ENCODE measurements at places on chromosomes 2 and 18.
A peak's percentile ranks its signal among the peaks of the same experiment; 100 is the strongest.

GRCh38 chr2:50347358-50348044, 684.4 kb downstream of the NRXN1 start:
- DNase-seq = no peak

DNA sequence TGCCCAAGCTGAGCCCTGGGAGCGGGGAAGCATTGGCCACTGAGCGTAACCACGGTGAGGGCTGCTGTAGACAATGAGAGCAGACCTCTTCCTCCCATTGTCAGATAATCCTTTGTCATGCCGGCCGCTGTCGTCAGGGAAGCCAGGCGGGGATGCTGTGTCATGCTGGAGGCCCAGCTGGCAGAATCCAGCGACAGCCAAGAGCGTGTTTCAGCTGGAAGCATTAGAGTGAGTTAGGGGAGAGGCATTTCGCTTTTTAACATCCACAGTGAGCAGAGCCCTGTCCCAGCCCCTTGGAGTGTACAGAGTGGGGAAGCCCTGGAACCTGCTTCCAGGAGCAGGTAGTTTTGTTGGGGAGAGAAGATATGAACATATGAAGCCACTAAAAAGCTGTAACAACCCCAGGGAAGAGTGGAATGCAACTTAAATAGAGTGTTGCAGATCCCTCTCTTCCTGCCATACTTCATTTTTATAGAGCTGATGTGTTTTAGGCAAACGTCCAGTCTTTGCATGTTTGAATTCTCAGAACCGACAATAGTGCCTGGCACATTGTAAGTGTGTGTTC, 7.0 kb downstream of the CTIF start:
- DNase-seq = peak; percentile 85

- DNase-seq = no peak
These were observed 18.8 kb upstream of the SOS1 start for GRCh38 chr2:39139511-39140237.

DNA sequence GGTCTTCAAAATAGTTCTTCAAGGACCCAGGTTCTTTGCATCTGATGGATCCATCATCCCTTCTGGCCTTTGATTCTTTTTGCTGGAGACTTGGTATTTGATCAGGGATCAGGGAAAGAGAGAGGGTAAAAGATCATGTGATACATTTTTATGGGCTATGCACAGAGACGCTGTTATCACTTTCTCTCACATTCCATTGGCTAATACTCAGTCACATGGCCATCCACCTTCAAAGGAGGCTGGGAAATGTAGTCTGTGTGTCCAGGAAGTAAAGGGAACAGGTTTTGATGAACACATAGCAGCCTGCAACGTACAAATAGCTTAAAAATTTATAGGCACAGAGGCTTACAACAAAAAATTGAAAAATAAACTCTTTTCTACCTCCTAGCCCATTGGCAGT, 629.6 kb upstream of the FANCL start:
- DNase-seq = peak; percentile 7

- no peak for DNase-seq
These were observed at the start of gene GALR1 for GRCh38 chr18:77249569-77250500. Gene GALR1, plus strand, starts transcription at chr18:77249848. Its CDS starts 701 bp downstream, at chr18:77250549.

DNA sequence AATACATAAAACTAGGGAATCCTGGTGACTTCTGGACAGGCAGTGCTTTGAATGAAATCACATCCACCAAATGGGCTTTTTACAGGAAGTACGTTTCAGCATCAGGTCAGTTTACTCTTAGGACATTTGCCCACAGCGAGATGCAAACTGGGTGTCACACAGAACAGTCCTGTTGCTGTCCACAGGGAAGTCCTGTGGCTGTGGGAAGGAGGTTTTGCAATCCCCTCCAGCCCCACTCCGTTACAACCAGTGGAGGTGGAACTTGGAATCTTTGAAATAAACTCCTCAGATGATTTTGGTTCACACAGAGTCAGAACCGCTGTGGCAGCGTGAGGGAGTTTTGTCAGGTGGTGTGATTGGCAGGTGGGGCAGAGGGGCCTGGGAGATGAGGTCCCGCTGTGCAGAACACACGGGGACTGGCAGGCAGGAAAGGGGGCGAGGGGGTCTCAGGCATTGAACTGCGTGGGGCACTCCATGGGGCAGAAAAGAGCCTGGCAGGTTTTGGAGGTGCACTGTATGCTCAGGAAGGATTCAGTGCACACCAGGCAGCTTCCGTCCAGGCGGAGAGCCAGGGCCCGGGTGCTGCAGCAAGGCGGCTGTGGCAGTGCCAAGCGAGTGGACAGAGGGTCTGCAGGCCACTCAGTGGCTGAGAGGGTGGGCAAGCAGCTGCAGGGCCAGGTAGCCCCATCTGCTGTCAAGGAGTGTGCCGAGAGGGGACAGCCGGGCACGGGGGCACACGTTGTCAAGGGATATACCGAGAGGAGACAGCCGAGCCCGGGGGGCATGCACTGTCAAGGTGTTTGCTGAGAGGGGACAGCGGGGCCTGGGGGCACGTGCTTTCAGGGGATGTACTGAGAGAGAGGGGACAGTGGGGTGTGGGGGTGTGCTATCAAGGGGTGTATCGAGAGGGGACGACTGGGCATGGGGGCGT, 148.7 kb downstream of the LDLRAD4 start:
- DNase-seq = no peak

GRCh38 chr2:236916181-236916580, 169.5 kb upstream of the COPS8 start:
- no peak for DNase-seq

GRCh38 chr2:42298132-42298531, 62.9 kb downstream of the COX7A2L start:
- no peak for DNase-seq

DNA sequence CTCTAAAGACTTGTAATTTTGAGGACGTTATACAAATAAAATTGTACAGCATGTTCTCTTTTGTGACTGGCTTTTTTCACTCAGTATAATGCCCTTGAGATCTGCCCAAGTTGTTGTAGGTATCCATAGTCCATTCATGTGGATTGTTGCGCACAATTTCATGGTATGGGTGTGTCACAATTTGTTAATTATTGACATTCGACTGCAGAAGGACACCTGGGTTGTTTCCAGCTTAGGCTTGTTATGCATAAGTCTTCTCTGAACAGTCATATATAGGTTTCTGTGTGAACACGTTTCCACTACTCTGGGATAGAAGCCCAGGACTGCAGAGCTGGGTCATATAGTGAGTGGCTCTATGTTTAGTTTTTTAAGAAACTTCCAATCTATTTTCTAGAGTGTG, 800.8 kb upstream of the SALL3 start:
- no peak for DNase-seq

DNA sequence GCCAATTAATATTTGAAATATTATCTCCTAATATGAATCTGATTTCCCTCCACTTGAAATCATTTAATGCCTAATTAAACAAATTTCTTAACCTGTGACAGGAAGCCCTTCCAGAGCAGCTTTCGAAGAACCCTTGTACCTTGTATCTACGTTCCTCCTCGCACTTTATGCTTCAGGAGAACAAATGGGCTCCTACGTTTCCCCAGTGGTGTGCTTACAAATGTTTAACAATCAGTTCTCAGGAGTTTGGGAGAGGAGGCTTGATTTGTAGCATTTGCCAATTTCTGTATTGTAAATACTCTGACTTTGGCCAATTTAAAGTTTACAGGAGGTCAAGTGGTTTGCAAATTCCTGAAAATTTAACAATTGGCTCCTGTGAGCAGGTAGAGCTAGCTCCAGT, 327.8 kb downstream of the THSD7B start:
- DNase-seq = no peak

DNA sequence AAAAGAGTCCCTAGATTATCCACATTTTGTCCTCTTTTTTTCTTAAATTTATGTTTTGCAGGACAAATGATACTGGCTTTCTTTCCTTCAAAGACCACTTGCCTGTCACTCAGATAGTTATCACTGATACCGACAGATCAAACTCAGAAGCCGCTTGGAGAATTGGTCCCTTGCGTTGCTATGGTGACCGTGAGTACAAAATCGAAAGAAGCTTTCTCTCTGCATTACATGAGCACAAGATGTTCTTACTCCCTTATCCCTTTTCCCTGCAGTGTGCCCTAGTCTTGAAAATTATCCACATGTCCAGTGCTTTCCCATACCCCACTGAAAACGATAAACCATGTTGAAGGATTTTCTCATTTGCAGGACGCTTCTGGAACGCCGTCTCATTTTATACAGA, 738.5 kb downstream of the CNTNAP5 start:
- no peak for DNase-seq

DNA sequence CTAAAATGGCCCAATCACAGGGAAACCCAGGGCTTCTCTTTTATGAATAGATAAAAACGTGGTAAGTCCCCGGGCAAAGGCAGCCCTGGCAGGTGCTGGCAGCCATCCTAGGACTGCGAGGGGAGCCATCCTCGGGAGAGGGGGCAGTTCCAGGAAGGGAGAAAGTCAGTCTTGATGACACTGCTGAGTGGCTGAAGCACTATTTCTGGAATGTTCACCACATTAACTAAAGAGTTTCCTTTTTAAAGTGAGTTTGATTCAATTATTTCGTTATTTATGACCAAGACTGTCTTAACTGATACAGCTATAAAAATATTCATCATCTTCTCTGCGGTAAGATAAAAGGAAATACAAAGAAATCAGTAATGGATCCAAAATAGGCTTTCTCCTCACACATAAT, 20.4 kb downstream of the TTR start:
- DNase-seq = no peak

GRCh38 chr2:135030826-135031225, 16.4 kb downstream of the MAP3K19 start:
- DNase-seq = peak; percentile 70

- DNase-seq = no peak
These were observed 1195.7 kb upstream of the ZEB2 start for GRCh38 chr2:145715601-145716000.

- peak; percentile 20 for DNase-seq
These were observed 7.2 kb upstream of the CYBRD1 start for GRCh38 chr2:171514908-171515582.

DNA sequence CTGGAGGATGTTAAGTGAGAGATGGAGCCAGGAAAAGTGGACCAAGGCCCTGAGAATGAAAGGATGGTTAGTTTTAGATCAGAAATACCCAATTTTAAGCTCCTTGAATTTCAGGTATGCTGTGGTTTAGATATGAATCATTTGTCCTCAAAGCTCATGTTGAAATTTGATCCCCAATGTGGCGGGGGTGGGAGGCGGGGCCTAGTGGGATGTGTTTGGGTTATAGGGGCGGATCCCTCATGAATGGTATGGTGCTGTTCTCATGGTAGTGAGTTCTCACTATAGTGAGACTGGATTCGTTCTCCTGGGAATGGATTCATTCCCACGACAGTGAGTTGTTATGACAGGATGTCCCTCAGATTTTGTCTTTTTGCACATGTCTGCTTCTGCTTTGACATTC, 11.4 kb downstream of the MYO5B start:
- DNase-seq = no peak

DNA sequence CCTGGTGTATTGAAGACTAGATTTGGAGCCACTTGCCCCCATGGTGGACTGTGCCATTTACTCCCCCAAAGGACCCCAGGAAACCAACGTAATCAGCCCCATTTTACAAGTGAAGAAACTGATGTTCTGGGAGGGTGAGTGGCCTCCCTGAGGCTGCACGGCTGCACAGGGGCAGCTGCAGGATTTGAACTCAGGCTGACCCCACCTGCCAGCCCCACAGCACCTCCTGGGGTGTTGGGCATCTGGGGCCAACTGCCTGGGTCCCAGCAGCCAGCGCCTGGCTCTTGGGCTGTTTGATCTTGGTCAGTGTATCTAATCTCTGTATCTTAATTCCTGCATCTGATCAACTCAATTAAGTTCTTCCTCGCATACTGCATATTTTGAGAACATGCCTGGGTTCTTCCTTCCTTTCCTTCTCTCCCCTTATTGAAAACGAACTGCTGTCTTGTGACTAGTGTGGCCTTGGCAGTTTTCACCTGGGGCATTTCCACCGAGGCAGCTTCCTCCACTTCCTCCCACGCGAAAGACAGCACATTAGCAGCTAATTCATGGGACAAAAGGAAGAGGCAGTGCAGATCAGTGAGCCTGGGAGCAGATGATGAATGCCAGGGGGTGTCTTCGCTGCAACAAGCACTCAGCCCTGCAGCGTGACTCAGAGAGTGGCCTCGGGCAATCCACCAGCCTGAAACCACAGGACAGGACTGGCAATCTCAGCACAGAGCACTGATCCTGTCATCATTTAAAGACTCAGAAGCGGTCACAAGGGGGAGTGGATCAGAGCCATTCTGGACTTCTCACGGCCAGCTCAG, 184.1 kb upstream of the RAB12 start:
- no peak for DNase-seq

GRCh38 chr18:63515801-63516200, 26.4 kb upstream of the SERPINB12 start:
- no peak for DNase-seq

- DNase-seq = no peak
These were observed 356.9 kb downstream of the TNS1 start for GRCh38 chr2:217645896-217646295.

GRCh38 chr2:176111309-176111663, 4.2 kb downstream of the HOXD11 start:
- peak; percentile 73 for DNase-seq

DNA sequence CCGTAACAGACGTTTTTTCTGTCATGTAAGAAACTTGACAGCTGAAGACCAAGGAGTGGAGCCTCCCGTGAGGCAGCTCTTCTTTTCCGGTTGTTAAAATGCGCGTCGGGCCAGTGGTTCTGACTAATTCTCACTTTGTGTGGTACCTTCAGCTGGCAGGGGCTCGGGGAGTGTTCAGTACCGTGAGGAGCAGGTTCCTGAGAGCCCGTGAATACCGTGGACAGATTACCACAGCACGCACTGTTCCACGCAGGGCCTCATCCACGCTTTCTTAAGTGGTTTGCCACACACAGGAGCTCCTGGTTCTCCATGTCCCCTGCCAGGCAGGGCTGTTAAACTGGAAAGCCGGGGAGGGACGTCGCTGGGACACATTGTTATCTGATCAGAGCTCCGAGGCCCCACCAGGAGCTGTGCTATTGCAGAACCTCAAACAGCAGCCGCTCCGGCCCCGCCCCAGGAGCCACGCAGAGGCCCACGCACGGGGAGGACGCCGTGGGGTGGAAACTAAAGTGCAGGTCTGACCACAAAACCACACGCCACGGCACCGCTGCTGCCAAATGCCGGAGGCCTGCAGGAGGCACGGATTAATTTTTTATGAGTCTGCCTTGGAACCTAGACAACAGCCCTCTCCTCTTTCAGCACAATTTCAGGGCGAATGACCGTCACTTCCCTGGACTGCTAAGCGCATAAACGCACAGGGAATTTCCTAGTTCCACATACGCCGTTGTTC, 43.3 kb downstream of the NFATC1 start:
- DNase-seq = peak; percentile 49

DNA sequence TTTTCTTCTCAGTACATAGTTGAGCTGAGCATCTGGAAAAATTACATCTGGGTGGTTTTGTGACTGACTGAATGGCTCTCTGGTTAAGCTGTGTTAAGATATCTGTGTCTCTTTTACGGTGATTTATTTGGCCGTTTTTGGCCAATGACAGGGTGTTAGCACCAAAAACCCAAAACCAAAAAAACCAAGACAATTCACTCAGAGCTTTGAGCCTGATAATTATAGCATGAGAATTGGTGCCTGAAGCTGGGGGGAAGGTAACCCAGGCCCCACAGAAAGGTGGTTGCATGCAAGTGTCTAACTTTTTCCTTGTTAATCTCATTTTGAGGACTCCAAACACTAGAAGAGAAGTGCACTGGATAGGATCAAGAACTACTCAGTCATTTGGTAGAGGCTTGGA, 4.5 kb downstream of the CD28 start:
- DNase-seq = no peak

- DNase-seq = peak; percentile 71
These were observed at the start of gene CBLN2 for GRCh38 chr18:72544092-72544886. Gene CBLN2, minus strand, starts transcription at chr18:72544342. Its CDS starts 2,182 bp downstream, at chr18:72542160.

GRCh38 chr18:36759167-36759776, 69.5 kb downstream of the TPGS2 start:
- no peak for DNase-seq
